ENCODE measurements at places on chromosomes 6 and 20.

- DNase-seq = no peak
These were observed 65.9 kb downstream of the HIVEP1 start for GRCh38 chr6:12078014-12078413.

DNA sequence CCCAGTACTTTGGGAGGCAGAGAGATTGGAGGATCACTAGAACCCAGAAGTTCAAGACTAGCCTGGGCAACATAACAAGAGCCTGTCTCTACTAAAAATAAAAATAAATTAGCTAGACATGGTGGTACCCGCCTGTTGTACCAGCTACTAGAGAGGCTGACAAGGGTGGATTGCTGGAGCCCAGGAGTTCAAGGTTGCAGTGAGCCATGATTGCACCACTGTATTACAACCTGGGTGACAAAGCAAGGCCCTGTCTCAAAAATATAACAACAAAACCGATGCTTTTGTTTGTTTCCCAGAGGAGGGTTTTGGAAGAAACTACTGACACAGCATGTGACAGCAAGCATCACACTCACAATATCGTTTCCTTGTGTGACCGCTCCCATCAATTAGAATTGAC lies 119.6 kb downstream of the TSHZ2 start:
- no peak for DNase-seq

DNA sequence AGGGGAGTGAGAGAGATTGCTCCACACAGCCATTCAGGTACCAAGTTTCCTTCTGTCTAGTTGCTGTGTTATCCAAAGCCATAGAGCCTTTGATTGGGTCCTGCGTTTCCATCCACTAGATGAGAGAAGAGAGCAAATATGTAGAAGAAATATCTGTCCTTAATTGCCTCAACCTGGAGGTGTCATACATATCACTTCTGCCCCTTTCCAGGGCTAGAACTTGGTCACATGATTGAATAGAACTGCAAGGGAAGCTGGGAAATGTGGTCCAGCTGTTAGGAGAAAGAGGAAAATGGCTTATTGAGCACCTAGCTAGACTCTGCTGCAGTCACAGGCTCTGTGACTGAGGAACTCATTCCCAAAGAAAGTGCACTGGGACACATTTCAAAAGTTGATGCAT lies 115.6 kb upstream of the JAG1 start:
- DNase-seq = no peak

DNA sequence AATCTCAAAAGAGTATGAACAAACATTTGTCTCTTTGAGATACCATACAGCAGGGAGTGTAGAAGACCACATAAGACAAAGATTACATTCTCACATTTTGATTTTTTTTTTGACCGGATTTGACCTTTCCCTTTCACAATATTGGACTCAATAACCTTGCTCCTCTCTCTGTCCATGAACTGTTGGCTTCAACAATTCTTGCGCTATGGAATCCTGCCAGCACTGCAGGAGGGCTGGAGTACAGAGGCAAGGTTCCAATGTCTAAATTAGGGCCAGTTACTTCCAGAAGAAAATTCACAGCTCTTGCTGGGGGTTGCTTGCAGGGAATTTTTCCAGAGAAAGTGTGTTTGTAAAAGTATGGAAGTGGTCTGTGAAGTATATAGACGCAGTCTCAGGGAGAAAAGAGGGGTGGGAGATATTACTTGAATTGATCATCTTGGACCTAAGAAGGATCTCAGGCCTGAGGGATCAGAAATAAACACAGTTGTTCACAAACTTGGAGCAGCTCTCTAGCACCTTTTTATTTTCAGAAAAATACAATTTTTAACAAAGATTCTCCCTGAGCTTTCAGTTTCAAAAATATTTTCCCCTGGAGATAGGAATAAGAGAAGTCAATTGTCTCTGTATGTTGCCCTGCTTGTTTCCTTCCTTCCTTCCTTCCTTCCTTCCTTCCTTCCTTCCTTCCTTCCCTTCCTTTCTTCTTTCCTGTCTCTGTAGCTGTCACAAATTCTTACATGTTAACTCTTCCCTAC lies 765.9 kb downstream of the BCKDHB start:
- no peak for DNase-seq

DNA sequence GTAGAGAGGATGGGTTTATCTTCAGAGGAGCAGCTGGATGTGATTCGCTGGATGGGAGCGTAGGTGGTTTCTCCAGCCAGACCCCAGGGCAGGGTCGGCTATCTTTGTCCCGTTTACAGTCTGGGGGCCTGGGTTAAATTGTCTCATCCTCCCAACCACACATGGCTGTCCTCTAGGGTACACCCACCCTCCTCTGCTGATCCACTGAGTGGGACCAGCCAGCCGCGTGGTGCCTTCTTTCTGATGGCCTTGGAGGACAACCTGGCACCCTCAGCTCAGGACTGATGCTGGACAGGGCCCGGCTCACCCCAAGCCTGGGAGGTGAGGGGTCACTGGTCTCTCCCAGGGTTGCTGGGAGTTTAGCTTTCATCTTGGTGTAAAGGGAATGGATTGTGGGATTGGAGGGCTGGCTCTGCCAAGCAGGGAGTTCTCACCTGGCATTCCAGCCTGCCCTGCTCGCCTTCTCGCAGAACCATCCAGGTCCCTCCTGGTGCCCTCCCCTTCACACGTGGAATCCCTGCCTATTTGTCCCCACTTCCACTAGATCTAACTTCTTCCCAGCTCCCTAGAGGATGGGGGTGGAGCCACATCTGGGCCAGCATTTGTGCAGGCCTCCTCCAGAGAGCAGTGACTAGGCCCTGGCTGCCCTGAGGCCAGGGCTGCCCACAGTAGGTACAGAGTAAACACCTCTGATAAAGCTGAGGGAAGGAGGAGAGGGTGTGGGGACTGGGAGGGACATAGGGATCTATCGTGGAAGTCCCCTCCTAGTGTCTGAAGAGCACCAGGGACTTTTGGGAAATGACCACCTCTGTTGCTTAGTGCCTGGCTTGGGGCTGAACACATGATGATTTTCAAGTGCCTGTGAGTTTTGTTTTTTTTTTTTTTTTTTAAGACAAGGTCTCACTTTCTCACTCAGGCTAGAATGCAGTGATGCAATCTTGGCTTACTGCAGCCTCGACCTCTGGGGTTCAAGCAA lies 1.6 kb downstream of the ITPR3 start:
- DNase-seq = no peak

GRCh38 chr6:106473812-106474211 lies 113.3 kb downstream of the CRYBG1 start:
- no peak for DNase-seq

GRCh38 chr6:657743-658142 lies 843 bp upstream of the HUS1B start:
- no peak for DNase-seq

- DNase-seq = no peak
These were observed 200.4 kb downstream of the UTRN start for GRCh38 chr6:144485531-144485930.

- no peak for DNase-seq
These were observed 89.8 kb downstream of the TOX2 start for GRCh38 chr20:44004306-44004915.

GRCh38 chr6:37709250-37709931 lies 11.7 kb upstream of the MDGA1 start:
- no peak for DNase-seq

DNA sequence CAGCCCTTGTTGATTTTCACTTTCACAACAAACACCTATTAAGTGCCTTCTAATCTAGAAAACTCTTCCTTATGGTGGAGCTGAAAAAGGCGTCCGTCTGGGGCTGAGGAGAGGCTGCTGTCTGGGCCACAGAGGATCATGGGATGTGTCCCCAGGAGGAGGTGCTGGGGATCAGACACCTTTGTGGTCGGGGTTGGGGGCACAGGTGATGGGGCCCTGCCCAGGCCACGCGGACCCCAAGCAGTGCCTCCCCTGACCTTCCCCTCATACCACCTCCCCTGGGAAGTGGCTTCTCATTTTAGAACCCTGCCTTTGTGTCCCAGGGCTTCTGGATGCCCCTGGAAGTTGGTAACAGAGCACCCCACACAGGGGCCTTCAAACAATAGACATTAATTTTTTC lies 41.1 kb downstream of the SUN5 start:
- no peak for DNase-seq

GRCh38 chr6:158028421-158028820 lies 46.8 kb downstream of the SYNJ2 start:
- DNase-seq = no peak

DNA sequence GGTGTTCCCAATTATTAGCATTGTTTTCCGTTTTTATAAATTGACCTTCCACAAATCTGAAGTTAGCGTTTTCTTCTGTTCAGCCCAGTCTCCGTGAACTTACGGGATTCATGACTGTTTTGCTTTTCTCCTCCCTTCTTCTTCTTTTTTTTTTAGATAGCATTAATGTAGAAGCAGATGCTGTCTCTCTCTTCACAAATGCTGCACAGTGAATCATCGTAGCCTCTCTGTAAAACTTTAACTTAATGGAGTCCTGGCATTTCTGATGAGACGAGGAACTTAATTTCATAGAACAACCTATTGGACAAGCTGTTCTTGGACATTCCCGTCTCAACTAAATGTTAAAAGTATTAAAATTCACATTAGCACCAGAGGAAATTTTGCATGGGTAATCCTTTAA lies 138.0 kb upstream of the EEF1E1 start:
- DNase-seq = no peak

- DNase-seq = no peak
These were observed 367.2 kb downstream of the ARHGAP18 start for GRCh38 chr6:129342796-129343195.

- no peak for DNase-seq
These were observed 68.8 kb downstream of the RFX6 start for GRCh38 chr6:116945809-116946208.

DNA sequence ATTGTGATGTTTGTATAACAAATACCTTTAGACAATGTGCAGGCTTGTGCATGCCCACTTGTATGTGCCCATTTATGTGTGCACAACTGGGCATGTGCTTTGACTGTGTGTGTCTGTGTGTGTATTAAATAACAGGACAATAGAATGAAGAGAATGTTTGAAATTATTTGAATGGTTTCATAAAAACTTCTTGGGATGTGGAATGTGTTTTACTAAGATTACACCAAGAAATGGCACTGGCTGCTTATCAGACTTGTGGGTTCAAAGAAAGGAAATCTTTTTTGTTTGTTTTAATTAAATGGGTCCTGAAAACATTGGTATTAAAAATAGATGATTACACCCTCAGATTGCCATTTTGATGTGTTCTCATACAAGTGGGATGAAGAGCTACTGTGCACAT lies 191.6 kb upstream of the CCN2 start:
- no peak for DNase-seq

DNA sequence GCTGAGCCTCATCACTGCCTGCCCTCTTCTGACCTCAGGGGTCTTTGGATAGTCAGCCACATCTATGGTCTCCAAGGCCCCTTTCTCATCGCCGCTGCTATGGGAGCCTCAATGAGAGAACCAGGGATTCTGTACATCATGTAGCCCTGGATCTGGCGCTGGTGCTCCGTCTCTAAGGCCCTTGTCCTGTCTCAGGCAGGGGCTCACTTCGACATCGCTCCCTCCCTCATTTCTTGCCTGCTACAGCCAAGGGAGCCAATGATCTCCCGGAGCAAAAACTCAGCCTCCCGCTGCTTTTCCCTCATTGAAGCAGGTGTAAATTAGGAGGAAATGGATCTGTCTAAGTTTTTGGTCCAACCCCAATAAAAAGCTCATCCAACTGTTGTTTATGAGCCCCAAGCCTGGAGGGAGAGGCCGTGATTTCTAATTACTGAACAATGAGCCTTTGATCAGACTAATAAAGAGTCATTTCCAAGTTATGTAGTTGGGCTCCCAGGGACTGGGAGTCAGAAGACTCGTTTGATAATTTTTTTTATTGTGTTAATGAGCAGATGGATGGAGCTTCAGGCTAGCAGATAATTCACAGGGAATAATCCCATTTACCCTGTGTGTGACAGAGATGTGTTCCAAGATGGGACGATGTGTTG lies 30.9 kb downstream of the LBP start:
- no peak for DNase-seq

DNA sequence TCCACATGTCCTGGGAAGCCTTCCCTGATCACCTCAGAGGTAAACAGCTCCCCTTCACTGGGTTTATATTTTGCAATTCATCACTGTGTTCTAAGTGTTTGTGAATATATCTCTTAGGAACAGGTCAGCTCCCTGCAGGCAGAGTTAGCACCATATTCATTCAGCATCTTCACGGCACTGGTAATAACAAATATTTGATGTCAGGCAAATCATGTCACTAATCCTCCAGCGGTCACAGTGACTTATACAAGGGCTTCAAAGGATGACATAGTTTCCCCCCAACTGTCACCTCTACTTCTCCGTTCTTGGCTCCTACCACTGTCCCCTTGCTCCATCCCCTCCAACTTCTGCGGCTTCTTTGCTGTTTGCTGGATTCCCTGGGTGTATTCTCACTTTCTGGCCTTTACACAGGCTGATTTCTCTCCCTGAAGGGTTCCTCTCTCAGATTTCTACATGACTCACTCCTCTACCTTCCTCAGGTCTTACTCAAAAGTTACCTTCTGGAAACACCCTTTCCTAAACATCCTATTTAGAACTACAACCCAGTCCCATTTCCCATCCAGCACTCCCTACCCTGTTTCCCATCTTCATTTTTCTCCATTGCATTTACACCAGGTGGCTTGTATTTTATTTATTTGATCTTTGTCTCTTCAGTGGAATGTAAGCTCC lies 66.6 kb downstream of the NHLRC1 start:
- no peak for DNase-seq

DNA sequence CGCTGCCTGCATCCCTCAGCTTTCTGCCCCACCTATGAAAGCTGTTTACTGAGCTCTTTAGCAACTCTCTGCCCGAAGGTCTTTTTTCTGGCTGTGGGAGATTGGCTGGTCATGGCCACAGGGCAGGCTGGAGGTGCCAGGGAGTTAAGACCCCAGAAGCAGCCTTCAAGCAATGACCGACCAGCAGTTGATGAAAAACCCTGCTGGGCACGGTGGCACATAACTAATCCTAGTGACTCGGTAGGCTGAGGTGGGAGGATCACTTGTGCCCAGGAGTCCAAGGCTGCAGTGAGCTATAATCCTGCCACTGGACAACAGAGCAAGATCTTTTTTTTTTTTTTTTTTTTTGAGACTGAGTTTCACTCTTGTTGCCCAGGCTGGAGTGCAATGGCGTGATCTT lies 20.4 kb upstream of the ITPR3 start:
- DNase-seq = peak; percentile 19

DNA sequence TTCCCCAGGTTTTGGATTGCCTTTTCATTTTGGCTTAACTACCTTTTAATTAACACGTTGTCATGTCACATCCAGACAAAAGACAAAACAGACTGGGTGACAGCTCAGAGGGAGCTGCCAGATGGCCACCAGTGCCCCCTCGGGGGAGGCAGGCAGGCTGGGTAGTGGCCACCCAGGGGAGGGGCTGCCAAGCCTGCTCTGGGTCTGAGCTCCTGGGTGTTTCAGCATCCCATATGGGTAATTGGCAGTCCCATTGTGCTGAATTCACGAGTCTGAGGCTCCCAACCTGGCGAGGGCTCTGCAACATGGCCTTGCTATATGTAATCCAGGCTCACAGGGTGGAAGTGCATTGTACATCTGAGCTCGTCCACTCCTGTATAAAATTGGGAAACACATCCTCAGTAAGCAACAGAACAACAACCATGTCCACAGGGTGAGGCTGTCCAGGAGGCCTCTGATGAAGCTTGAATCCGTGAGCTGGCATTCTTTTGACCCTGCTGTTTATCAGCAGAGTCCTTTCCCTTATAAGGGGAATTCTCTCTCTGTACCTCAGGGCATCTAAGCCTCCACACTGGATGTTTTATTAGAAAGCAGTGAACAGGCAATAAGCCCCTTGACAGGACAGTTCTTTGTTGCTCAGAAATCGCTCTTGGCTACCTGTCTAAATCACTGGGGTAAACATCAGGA lies 111.7 kb upstream of the SLC22A23 start:
- DNase-seq = no peak

- DNase-seq = no peak
These were observed 141.2 kb downstream of the JARID2 start for GRCh38 chr6:15387118-15387517.

- DNase-seq = no peak
These were observed 45.8 kb upstream of the DST start for GRCh38 chr6:56688521-56688920.
